ENCODE measurements at places on chromosomes 4 and X.

GRCh38 chr4:15725608-15726007, 22.7 kb downstream of the BST1 start:
- DNase-seq: no peak

GRCh38 chrX:47579537-47579936, 2.7 kb upstream of the TIMP1 start:
- no peak for DNase-seq

DNA sequence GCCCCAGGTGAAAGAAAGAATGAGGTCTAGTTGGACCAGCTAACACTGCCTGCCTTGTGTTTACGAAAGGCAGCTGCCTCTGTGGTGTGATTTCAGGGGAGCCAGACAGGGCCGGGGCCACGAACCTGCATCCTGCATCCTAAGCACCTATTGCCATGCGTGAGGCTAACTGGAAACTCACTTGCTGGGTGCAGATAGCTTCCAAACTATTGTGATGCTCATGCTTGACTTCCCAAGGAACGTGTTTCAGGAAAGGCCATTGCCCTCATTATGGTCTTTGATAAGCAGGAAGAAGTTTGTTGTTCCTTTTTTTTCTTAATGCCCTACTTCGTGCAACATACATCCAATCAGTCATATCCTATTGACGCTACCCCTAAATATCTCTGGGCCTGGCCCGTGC, 2.3 kb upstream of the IRF2 start:
- DNase-seq: no peak

- no peak for DNase-seq
These were observed 24.4 kb upstream of the CFAP299 start for GRCh38 chr4:80311130-80311529.

GRCh38 chrX:107758231-107758766, 17.3 kb downstream of the TSC22D3 start:
- DNase-seq: no peak

DNA sequence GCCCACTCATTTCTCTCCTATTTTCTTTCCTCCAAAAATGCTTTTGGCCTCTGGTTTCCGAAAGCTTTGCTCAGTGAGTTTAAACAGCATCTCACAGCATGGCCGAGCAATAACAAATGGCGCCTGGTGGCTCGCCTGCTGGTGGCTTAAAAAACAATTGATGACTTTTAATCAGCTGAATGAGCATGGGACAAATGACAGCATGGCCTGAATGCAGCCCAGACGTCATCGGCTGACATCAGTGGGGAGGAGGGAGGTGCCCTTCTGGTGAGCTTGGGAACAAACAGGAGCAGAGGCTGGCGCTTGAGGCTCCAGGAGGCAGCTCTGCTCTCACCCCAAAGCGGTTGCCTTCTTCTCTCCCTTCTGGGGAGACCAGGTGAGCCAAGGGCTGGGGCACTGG, 286.4 kb downstream of the BCOR start:
- DNase-seq: no peak

DNA sequence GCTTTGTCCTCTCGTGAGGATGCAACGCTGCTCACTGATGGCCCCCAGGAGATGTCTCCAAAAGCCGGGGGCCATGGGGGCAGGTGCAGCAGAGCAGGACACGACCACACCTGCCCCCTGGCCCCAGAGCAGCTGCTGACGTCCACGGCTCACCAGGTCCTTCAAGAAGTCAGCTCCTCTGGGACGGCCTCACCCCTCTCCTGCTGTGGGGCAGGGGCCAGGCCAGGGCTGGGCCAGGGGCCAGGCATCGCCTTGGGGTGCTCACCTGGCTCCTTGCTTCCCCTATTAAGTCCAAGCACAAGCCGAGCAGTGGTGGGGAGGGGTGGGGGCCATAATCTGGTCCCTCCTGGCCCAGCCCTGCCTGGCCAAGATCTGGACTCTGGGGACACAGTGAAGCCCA, 28.6 kb upstream of the MXD4 start:
- DNase-seq: no peak

DNA sequence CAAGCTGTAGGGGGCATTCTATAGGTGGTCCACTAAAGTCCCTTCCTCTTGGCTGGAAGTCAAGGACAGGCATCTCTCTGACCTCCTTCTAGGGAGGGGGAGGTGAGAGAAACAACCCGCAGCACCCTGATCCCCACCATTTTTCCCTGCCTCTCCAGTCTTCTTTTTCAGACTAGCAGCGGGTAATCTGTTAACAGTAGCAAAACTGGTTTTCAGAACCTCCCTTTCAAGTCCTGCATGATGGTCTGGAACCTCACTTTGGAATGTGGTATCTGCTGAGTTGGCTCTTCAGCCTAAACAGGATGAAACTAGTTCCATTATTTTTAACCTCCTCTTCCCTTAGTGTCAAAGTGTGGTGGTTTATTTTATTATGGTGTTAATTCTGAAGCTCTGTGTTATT, 196.0 kb downstream of the NWD2 start:
- no peak for DNase-seq

GRCh38 chr4:25096981-25097443, 63.2 kb downstream of the SEPSECS start:
- no peak for DNase-seq

GRCh38 chr4:143346206-143346605, 9.5 kb downstream of the GAB1 start:
- no peak for DNase-seq

- no peak for DNase-seq
These were observed 295.0 kb downstream of the PCDH7 start for GRCh38 chr4:31015123-31015522.

DNA sequence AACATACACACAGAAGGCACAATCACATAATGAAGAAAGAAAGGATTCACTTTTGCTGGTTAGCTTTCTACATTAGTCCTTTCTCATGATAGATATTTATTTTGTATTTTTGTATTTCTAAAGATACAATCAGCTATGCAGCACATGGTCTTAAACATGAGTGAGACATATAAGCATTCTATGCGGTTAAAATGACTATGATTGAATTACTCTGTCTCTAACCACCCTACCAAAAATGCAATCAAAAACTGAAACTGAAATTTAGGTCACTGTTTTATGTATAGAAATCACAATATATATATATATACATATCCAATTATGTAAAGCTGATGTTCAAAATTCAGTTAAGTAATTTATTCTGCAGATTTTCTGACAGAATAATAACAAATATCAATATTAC, 21.9 kb downstream of the CXXC4 start:
- no peak for DNase-seq

GRCh38 chr4:147547314-147548056, 66.6 kb downstream of the EDNRA start:
- no peak for DNase-seq

DNA sequence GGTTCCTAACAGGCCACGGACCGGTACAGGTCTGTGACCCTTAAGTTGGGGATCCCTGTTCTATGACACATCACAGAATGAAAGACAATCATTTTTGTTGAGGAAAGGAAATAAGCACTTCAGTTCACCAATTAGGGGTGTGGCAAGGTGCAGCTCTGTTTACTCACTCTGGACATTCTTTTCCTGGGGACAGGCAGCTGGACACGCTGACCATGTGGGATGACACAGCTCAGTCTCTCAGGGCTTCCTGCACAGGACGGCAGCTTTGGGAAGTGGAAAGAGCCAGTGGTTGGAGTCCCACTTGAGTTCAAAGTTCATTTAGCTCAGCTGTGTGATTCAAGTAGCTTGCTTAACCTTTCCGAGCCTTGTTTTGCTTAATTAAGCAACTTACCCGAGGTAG, 55.7 kb downstream of the NDNF start:
- DNase-seq: no peak

GRCh38 chr4:185093603-185094002, 49.5 kb upstream of the SLC25A4 start:
- no peak for DNase-seq

- no peak for DNase-seq
These were observed 227.3 kb downstream of the KDR start for GRCh38 chr4:54898056-54898562.

DNA sequence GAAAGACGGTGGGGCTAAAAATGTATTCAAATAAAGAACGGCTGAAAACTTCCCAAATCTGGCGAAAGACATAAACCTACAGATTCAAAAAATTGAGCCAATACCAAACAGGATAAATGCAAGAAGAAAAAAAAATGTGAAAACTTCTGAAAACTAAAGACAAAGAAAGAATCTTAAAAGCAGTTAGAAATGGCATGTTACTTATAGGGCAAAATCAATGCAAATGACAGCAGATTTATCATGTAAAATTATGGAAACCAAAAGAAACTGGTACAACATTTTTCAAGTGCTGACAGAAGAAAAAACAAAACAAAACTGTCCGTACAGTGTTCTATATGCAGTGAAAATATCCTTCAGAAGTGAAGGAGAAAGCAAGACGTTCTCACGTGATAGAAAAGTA, 239.0 kb downstream of the PDGFC start:
- DNase-seq: no peak

- no peak for DNase-seq
These were observed 795.2 kb downstream of the PCDH18 start for GRCh38 chr4:136737066-136737465.

DNA sequence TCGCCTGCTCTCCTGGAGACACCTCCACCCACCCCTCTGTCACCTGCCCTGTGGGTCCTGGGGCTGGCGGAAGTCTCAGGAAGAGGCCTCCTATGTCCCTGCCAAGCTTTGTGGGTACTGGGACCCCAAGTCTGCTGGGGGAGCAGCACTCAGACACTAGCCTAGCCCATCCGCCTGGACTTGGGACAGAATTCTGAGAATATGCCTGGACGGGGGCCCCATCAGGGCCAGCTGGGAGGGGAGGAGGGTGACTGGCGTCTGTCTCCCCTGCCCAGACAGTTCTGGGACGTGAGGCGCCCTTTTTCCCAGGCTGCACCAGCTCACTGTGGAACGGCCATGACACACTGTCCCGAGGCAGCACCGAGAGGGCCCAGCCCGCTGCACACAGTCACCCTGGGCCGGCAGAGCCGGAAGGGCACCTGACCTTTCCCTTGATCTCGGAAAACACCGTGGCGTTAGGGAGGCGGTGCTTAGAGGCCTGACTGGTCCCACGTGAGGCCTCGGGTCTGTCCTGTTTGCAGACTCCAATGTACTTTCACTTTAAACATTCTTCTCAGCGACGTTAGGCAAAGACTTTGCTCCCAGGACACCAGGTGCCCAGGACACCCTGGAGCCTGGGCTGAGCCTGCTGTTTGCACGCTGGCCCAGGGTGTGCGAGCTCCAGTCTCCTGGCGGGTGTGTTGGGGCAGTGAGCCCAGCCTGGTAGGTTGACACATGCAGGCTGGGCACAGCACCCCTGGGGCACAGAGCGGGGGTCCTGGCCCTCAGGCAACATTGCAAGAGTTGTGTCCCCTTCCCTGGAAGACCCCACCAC, 700 bp downstream of the SLC26A1 start:
- no peak for DNase-seq

- no peak for DNase-seq
These were observed 12.7 kb downstream of the ADGRL3 start for GRCh38 chr4:61212788-61213187.

GRCh38 chr4:139676913-139677585, 11.4 kb downstream of the MGST2 start:
- no peak for DNase-seq

- DNase-seq: no peak
These were observed 566.2 kb downstream of the DACH2 start for GRCh38 chrX:86714441-86714840.

Data from stimulated activated CD8-positive, alpha-beta memory T cell treated with anti-CD3 and anti-CD28 coated beads, Interleukin-4, amount 100 ng/mL, for 1 hour (primary cell).